CD8-positive, alpha-beta memory T cell (primary cell): ENCODE measurements at places on chromosomes 5 and 9. TPM values are rescaled to one million over a fixed set of nuclear protein-coding genes. Genes with fewer than 3 reads are reported as not detected.

The TSLP gene
- 0.63 TPM for total RNA-seq

The ANKRD18A gene
- 2.1 TPM for total RNA-seq

The CDX1 gene
- total RNA-seq, result not detected

The SLC9A3 gene
- total RNA-seq, result 2.4 TPM

The IL5 gene
- 83.0 TPM for total RNA-seq

- H3K4me1 ChIP-seq, result no peaks in the 10 kb centered on the region
- no peak overlapping the region for H3K27ac ChIP-seq
- no peak for DNase-seq
- H3K27me3 ChIP-seq, result no peaks in the 10 kb centered on the region
- no peaks in the 10 kb centered on the region for H3K36me3 ChIP-seq
- H3K4me3 ChIP-seq, result no peak overlapping the region
Observed at GRCh38 chr9:86795823-86796553, 151.3 kb downstream of the GAS1 start.

DNA sequence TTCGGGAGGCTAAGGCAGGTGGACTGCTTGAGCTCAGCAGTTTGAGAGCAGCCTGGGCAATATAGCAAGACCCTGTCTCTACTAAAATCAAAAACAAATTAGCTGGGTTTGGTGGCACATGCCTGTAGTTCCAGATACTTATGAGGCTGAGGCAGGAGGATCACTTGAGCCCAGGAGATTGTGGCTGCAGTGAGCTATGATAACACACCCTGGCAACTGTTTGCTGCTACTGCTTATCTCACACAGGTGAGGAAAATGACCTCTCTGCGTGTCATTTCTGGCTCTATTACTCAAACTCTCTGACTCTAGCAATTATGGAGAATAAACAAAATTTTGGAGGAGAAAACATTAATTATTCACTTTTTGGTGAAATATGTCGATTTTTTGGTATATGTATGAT lies 45.3 kb upstream of the TMC1 start:
- H3K4me1 ChIP-seq, result peaks cover 6% of the 10 kb centered on the region
- no peak overlapping the region for H3K27ac ChIP-seq
- DNase-seq, result no peak
- H3K27me3 ChIP-seq, result no peaks in the 10 kb centered on the region
- no peaks in the 10 kb centered on the region for H3K36me3 ChIP-seq
- no peak overlapping the region for H3K4me3 ChIP-seq

GRCh38 chr9:113654605-113655428 lies 191.3 kb downstream of the RGS3 start:
- DNase-seq, result no peak
- peaks cover 6% of the 10 kb centered on the region for H3K27me3 ChIP-seq
- no peak overlapping the region for H3K27ac ChIP-seq
- H3K4me1 ChIP-seq, result no peaks in the 10 kb centered on the region
- H3K36me3 ChIP-seq, result no peaks in the 10 kb centered on the region

DNA sequence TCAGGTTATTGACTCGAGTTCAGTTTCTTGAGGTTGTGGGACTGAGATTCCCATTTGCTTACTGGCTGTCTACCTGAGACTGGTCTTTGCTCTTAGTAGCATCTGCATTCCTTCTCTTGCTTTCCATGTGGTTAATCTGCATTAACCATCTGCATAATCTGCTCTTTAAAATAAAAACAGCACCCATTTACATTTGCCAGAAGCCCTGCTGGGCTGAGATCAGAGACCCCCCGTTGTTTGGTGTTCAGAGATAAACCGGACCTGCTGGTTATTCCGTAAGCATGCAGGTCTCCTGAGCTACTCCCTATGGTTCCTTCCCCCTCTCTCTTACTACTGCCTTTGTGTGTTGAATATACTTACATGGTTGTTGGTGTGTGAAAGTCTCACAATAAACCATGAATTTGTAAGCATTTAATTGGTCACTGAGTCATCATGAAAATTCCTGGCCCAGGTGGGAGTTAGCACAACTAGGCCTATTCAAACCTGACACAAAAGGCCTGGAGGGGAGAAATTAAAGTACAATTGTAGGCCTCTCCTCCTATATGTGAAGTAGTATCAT lies 396.7 kb downstream of the MRPS30 start:
- no peak for DNase-seq
- no peaks in the 10 kb centered on the region for H3K36me3 ChIP-seq
- no peaks in the 10 kb centered on the region for H3K4me1 ChIP-seq
- H3K4me3 ChIP-seq, result no peak overlapping the region

DNA sequence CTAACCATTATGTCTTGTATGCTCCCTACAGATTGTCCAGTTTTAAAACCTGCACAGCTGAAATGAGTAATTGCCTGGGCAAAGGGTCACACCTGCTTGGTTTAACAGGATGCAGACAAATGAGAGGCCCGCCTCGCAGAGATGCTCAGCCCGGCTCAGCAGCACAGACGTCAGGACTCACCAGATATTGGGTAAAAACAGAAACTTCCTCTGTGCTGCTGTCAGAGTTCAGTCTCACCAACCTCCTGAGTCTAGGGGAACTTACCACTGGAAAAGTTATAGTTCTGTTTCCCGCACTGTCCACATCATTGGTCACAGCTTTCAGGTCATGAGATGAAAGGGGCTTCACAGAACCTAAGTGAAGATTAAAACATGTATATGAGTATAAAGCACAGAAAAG lies 152.5 kb downstream of the ESM1 start:
- no peak overlapping the region for H3K27ac ChIP-seq
- no peaks in the 10 kb centered on the region for H3K4me1 ChIP-seq
- no peaks in the 10 kb centered on the region for H3K27me3 ChIP-seq
- H3K4me3 ChIP-seq, result no peak overlapping the region

GRCh38 chr9:114238472-114238871 lies 83.1 kb downstream of the COL27A1 start:
- no peaks in the 10 kb centered on the region for H3K4me1 ChIP-seq
- no peak overlapping the region for H3K4me3 ChIP-seq
- no peaks in the 10 kb centered on the region for H3K36me3 ChIP-seq

DNA sequence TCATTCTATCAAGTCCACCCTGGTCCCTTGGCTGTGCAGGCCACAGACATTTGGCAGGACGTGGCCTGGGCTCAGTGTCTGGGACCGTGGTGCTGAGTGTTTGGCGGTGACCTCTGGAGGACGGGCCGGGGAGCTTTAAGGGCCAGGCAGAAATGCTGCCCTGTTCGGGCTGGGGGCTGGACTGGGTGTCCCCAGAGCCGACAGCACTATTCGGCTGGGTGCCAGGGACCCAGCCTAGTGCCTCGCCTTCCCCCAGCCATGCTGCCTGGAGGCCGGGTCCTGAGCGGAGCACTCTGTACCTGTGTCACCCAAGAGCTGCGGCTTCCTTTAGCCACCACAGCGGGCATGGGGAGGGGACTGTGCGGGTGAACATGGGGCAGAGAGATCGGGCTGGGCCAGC lies 40.4 kb downstream of the COL5A1 start:
- H3K27me3 ChIP-seq, result no peaks in the 10 kb centered on the region
- no peaks in the 10 kb centered on the region for H3K36me3 ChIP-seq
- no peak overlapping the region for H3K4me3 ChIP-seq
- H3K4me1 ChIP-seq, result no peaks in the 10 kb centered on the region
- no peak for DNase-seq
